ENCODE measurements at places on chromosomes 3 and 15.

- no peak for DNase-seq
Observed at GRCh38 chr3:173037840-173038483, 103.1 kb downstream of the SPATA16 start.

DNA sequence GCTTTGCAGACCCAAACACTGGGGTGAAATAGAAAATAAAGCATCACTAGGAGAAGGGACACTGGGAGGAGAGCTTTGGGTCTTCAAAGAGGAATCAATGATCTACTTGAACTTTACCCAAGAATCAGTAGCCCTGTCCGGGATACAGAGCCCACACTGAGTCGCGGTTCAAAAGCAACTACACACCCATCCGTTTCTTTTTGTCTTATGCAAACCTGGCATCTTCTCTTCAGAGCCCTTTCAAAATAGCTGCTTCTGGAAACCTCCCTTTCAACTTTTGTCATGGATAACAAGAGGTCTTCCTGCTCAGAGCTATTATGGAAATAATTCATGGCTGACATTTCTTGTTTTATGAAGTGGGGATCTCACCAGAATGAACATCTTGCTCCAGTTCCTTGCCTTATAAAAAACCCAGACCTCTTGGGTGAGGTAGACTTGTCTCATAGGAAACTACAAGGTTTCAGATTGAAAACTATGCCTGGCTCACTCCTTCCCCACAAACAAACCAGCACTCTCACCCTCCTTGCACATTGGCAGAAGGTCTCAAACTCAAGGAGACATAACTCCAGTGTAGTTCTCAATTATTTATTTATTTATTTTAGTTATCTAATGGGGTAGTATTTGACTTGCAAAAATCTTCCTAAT lies 115.1 kb upstream of the ARHGEF3 start:
- DNase-seq, result no peak

- no peak for DNase-seq
Observed at GRCh38 chr3:98968347-98968746, 66.9 kb upstream of the DCBLD2 start.

- DNase-seq, result no peak
Observed at GRCh38 chr3:23052208-23052607, 150.9 kb upstream of the UBE2E2 start.

- DNase-seq, result no peak
Observed at GRCh38 chr15:34984889-34985630, 3.0 kb downstream of the ZNF770 start.

DNA sequence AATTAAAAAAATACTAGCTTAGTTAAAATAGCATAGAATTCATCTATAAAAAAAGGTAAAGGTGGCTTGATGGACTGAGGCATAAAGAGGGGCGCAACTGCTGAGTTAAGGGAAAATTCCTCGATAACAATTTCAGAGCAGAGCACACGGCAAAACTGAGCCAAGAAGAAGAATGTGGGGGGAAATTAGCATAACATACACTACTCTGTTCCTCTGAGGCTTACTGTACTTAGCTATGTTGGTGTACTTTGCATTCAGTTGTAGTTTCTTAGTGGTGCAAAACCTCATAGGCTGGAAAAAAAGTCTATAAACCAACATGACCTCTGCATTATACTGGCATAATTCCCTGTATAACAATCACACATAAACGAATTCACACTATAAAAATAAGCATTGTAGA lies 357.9 kb upstream of the LRRC3B start:
- no peak for DNase-seq

DNA sequence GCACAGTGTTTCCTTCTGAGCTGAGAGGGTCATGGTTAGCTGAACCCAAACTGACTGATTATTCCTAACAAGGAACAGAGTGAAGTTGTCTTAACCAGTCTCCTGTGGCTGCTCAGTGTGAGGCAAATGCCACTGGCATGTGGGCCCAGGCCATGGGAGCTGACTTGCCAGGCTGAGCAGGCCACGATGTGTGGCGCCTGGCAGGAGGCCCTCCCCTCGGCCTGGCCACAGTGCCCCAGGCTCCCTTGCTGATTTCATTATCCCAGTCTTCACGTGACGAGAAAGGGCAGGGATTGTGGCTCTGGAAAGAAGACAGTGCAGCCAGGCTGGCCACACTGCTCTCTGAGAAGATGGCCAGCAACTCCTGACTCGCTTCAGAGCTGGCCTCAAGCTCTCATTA lies 58.8 kb downstream of the SLCO2A1 start:
- no peak for DNase-seq

DNA sequence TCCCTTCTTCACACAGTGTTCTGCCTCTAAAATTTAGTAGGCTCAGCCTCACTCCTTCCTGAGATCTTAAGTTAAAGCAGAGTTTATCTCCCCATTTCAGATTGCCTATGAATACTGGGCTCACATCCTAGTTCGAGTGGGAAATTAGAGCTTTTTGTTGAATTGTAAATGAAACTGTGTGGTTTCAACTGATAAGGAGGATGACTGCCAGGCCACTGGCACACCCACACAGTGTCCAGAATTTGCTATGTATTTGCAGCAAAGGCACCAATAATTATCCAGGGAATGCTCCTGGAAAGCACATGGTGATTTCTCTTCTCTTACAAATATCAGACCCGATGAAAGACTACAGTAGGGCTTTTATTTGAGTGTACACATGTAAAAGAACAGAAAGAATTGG lies 308.1 kb upstream of the COL8A1 start:
- DNase-seq, result no peak

- DNase-seq, result no peak
Observed at GRCh38 chr3:100114413-100115030, at the start of gene FILIP1L. FILIP1L (minus strand) TSS chr3:100114501.

DNA sequence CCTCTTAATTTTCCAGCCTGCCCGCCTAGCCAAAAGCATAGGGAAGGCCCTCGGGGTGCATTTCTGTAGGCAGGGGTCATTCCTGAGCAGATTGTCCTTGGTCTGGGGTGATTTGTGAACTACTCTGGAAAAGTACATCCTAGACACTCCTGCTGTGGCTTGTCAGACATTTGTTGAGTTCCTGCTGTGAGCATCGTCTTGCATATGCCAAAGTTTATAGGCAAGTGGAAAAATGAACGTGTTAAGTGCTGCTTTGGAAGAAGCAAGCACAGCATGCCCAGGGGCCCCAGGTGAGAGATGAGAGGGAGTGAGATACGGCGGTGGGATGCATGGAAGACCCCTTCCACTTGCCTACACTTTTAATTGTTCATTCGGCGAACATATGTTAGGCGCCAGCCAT lies 237.7 kb upstream of the ST8SIA2 start:
- no peak for DNase-seq

DNA sequence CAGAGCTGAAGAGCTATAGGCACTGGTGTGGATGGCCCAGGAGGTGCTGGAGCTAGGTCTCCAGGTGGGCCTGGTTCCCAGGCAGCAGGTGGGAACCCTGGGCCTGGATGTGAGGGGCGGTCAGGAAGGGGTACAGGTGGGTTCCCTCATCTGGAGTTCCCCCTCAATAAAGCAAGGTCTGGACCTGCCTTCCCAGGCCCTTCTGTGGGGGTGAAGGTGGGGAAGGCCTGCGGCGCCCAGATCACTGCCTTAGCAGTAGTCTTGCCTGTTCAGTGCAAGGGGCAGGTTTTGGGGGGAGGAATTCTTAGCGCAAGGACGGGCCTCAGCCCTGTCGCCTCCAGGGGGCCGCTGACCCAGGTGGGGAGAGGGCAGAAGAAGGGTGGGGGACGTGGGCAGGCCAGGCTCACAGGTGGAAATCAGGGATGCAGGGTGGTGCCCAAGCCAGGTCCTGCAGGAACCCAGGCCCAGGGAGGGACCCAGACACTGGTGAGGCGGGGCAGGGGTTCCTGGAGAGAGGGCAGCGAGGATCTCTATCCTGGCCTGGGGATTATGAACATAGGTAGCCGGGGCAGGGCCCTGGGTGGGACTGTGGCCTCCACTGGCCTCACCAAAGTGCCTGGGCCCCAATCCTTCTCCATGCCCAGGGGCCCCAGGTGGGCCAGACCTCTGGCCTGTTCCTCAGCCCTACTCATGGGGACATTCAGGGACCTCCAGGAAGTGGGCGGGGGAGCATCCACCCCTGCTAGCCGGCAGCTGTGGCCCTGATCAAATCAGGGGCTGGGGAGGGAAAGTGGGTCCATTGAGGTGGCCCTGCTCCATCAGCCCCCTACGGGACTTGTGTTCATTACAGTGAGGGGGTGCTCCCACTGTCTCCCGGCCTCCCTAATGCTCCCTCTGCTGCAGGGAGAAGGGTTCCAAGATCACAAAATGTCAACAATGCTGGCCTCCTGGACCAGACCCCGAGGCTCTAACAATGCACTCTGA lies 25.3 kb downstream of the HDAC11 start:
- no peak for DNase-seq

GRCh38 chr15:20280933-20281463 lies 260.6 kb downstream of the GOLGA6L6 start:
- DNase-seq, result no peak

DNA sequence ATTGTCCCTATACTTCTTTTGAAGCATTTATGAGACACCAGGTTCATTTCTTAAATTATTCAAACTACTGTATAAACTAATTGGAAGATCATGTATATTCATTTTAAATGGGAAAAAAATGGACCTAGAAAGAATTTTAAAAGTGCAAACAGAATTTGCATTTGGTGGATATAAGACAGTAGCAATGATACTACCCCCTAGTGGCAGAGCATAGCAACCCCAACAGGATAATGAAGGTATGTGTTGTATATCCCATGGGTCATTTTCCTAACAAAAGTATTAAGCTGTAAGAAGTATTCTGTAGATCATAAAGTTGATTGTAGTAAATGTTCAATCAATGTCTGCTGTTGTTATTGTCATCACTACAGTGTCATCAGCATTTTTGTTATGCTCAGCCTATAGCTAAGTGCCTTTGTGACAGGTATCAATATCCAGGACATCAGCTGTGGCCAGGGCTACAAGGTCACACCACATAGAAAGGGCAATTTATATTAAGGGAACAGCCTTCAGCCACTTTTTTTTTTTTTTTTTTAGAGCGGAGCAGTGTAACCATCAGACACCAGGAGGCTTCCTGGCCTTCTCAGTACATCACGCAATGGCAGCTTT lies 175.8 kb downstream of the FOXB1 start:
- peak; percentile 21 for DNase-seq

- no peak for DNase-seq
Observed at GRCh38 chr3:15628967-15629366, 27.4 kb downstream of the BTD start.

DNA sequence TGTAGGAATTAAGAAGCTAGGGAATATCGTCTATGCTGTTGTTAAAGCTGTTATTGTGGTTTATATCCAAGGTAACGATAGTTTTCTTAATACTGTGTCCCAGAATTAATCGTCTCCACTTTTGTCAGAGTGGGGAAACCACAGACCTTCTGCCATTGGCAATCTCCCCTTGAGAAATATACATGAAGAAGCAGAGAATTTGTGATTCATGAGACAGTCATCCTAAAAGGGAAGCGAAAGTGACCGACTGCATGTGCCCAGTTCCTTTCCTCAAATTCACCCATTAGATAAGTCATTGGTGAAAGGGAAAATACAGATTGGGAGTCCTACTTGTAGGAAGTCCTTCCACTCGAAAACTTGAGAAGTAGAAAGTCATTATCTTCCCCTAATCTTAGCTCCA lies 26.6 kb downstream of the DIPK2A start:
- no peak for DNase-seq

- peak; percentile 94 for DNase-seq
Observed at GRCh38 chr3:195210266-195210973, 60.5 kb downstream of the XXYLT1 start.

DNA sequence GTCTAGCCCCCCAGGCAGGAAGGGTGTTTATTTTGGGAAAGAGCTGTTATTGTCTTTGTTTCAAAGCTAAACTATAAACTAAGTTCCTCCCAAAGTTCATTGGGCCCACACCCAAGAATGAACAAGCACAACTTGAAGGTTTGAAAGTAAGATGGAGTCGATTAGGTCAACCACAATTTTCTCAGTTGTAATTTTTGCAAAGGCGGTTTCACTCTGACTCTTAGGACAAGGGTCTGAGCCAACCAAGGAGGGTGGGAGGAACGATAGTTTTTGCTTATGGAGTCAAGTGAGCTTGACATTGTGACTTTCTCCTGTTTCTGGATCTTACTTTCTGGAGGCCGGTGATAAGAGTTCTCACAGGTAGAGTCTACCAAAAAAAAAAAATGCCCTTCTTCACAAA lies 5.8 kb upstream of the ZNF770 start:
- DNase-seq, result no peak

- DNase-seq, result no peak
Observed at GRCh38 chr3:12334786-12335185, 45.9 kb downstream of the PPARG start.

DNA sequence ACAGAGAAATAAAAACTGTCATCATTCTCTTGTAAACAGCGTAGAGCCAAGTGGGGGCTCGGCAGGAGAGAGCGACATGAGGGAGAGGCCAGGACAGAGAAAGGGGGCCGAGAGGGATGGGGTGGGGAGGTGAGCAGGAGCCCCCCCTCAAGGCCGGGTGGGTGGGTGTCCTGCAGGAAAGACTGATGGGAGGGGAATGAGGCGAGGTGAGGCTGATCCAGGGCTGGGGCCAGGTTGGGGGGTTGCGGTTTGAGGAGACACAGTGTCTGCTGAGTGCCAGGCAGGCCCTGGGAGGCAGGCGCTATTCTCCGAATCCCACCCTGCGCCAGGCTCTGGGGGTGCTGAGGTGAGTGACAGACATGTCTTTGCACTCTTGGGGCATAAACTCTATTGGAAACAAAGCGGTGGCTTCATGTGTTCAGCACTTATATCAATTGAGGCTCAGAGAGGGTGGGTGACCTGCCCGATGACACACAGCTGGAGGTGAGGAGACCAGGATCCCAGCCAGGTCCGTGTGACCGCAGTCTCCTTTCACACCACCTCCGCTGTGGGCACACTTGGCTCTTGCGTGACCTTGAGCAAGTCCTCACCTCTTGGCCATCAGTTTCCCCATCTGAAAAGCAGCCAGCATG lies 19.6 kb upstream of the CSPG4 start:
- no peak for DNase-seq

GRCh38 chr3:29324180-29324651 lies 43.3 kb downstream of the RBMS3 start:
- no peak for DNase-seq

DNA sequence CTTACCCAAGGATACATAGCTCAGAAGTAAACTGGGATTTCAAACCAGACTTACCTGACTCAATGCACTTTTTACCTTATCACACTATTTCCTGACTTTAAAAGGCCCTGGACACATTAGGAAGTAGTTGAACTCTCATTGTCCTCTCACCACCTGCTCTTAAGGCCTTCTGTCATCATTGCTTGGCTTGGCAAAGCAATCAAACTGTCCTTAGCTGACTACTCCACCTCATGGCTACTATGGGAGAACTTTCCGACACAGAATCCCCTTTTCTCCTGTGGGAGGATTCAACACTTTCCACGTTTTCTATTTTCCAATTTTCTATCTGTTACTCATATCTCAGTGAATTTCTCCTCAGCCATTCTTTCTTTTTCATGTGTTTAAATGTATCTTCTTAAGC lies 55.4 kb downstream of the ZNF148 start:
- DNase-seq, result no peak

DNA sequence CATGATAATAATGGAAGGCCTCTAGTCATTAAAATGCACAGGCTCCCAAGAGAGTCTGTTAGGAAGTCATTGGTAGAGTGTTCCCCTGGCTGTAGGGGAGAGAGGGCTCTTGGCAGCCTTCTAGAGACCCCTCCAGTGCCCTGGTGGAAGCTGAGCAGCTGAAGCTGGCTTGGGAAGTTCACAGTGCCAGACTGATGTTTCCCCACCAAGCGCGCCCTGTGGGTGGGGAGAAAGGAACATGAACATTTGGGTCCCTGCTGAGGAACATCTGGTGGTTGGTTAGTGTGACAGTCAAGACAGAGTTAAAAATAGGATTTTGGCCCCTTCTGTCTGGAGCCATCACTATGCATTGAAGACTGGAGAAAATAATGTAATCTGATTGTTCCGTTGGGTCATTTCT lies 37.1 kb upstream of the RGMA start:
- no peak for DNase-seq

GRCh38 chr15:24933716-24934115 lies 21.1 kb upstream of the SNRPN start:
- DNase-seq, result no peak
